ENCODE measurements at places on chromosomes 7 and 10.

DNA sequence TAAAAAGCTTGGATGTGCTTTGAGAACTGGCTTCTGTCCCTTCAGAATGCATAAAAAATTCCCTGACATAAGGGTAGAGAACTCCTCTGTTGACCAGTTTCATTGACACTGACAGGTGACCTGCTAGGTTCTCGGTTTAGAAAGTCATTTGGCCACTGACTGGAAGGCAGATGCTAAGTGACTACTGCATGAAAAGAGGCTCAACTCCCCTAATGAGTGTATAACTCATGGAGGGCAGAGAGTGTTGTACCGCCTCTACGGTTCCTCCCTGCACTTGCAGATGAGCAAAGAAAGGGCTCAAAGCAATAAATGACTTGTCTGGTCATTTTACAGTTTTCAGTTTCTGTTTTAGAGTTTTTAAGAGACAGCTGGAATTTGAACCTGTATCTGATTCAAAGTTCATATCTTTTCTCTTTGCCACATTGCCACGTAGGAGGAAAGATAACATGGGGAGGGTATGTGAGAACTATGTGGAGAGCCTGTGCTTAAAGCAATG, 2.9 kb upstream of the FGL2 start:
- H3K4me3 ChIP-seq = no peak overlapping the region
- DNase-seq = no peak
- H3K27ac ChIP-seq = no peak overlapping the region
- H3K27me3 ChIP-seq = no peaks in the 10 kb centered on the region
- H3K36me3 ChIP-seq = no peaks in the 10 kb centered on the region

GRCh38 chr7:15280078-15280733, 281.6 kb downstream of the AGMO start:
- DNase-seq = peak; percentile 14
- H3K4me3 ChIP-seq = no peak overlapping the region
- no peaks in the 10 kb centered on the region for H3K4me1 ChIP-seq
- H3K36me3 ChIP-seq = no peaks in the 10 kb centered on the region

- H3K4me1 ChIP-seq = no peaks in the 10 kb centered on the region
- no peaks in the 10 kb centered on the region for H3K27me3 ChIP-seq
- DNase-seq = no peak
- no peak overlapping the region for H3K4me3 ChIP-seq
Observed at GRCh38 chr10:23974746-23975272, 234.1 kb upstream of the KIAA1217 start.

- no peak overlapping the region for H3K4me3 ChIP-seq
- DNase-seq = no peak
- H3K27me3 ChIP-seq = no peaks in the 10 kb centered on the region
- no peak overlapping the region for H3K27ac ChIP-seq
- H3K4me1 ChIP-seq = no peaks in the 10 kb centered on the region
Observed at GRCh38 chr10:11469575-11470391, 141.7 kb downstream of the USP6NL start.

GRCh38 chr7:108479751-108480150, 23.5 kb upstream of the NRCAM start:
- H3K27ac ChIP-seq = no peak overlapping the region
- H3K36me3 ChIP-seq = peaks cover 74% of the 10 kb centered on the region
- DNase-seq = no peak
- no peaks in the 10 kb centered on the region for H3K27me3 ChIP-seq
- H3K4me3 ChIP-seq = no peak overlapping the region

DNA sequence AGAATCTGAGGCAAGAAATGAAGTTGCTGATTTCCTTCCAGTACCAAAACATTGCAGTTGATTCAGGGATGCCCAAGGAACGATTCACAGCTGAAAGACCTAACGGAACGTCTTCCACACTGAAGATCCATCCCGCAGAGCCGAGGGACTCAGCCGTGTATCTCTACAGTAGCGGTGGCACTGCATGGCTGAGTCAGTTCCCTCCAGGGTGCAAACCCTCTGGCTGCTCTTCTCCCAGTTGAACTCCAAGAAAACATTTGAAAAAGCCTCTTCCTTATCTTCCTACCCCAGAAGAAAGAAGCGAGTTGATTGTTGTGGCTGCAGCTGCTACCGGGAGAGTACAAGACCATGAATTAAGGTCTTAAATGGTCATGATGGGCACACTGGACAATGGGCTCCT, 147.1 kb upstream of the PRSS1 start:
- no peaks in the 10 kb centered on the region for H3K36me3 ChIP-seq
- no peak for DNase-seq
- H3K27ac ChIP-seq = no peak overlapping the region
- peaks cover 19% of the 10 kb centered on the region for H3K27me3 ChIP-seq
- no peaks in the 10 kb centered on the region for H3K4me1 ChIP-seq

Data from left lung (tissue), 14 donors.